ENCODE measurements at places on chromosomes 7 and 10.

- no peak for DNase-seq
Observed at GRCh38 chr7:22008087-22008486, 62.4 kb upstream of the CDCA7L start.

DNA sequence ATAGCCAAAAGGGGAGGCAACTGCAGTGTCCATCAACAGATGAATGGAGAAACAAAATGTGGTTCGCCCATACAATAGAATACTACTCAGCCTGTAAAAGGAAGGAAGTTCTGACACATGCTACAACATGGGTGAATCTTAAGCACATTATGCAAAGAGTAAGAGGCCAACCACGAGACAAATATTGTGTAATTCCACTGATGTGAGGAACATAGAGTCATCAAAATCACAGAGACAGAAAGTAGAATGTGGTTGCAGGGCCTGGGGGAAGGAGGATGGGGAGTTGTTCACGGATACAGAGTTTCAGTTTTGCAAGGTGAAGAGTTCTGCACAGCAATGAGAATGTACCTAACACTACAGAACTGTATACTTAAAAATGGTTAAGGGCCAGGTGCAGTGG, 13.7 kb upstream of the C10orf71 start:
- DNase-seq = peak; percentile 4

- no peak for DNase-seq
Observed at GRCh38 chr10:20443094-20443493, 454.0 kb downstream of the NEBL start.

DNA sequence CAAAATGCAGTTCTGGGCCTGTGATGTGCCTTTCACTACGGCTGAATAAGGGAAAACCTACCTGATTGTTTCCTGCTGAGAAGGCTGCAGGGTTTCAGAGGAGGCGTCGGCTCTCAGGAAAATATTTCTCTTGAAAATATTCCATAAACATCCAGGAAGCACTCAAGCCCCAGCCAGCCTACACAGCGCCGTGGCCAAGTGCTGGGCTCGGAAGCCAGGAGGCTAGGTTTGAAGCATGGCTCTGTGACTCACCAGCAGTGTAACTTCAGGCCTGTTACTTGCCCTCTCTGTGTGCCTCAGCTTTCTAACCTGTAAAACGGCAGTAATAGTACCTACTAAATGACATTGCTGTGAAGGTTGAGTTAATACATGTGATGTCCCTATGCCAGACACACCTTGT, 399.1 kb downstream of the GATA3 start:
- no peak for DNase-seq

DNA sequence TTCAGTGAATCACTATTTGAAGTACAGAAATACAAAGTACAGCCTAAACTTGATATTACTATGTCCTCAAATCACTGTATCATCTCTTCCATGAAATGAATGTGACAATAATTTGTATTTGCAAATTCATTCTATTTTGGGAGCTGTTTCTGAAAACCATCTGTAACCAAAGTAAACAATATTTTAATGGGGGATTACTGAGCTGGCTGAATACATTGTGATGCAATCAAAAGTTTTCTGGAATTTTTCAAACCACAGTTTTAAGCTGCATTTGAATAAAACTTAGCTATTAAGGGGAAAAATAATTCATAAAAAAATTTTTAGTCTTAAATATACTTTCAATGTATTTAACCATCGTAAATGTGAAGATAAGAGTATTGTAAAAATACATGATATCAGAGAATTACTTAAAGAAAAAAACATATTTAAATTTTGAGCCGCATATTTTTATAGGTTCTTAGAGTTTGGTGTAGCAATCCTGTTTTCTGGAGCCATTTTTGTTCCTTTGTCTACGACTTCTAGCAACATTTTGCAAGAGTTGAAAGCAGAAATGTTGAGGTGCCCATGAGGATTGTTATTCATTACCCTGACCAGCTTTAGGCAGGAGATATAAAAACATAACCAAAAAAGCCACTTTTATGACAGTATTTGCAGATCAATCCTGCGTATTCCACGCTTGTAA, 45.9 kb upstream of the AGMO start:
- DNase-seq = peak; percentile 28

DNA sequence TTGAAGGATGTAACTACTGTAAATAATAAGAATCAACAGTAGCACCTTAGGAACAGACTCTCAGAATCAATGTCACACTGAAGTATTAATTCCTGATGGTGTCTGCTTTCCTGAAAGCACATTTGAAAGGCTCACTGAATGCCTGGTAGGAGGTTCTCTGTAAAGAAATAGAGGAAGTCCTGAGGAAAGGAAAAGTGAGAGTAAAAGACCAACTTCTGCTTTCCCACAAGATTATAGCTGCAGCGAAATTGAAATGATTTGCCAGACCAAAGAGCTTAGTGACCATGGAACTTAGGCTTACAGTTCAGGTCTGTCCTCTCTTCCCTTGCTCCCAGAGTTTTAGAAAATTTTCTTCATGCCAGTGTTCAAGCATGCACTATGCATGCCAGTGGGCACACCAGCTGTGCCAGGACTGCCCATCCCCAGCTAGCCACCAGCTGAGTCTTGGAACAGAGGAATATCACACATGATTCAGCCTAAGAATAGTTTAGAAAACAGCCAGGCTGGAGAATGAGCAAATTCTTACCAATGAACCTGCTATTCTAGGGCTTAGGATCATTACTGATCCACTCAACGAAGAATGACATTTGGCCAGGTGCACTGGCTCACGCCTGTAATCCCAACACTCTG, 123.2 kb downstream of the HERPUD2 start:
- DNase-seq = no peak

All from AG10803 (cell line).